Foreskin keratinocyte (primary cell): ENCODE measurements at places on chromosomes 6 and 20. TPM values are rescaled to one million over a fixed set of nuclear protein-coding genes. Genes with fewer than 3 reads are reported as not detected.

Gene DEFB132
- not detected in 2 replicates for total RNA-seq

Gene EDN3
- not detected in 2 replicates for total RNA-seq

Gene MRAP2
- 0.35 and 2.9 TPM in 2 replicates for total RNA-seq

Gene ALDH8A1
- 0.04 TPM in 1 of 2 replicates, not detected in the other for total RNA-seq

Gene NNAT
- total RNA-seq: 0.54 and 0.88 TPM in 2 replicates

Gene RIMS1
- not detected in 2 replicates for total RNA-seq

Gene PAX1
- not detected in 2 replicates for total RNA-seq

Gene EPB41L1
- total RNA-seq: 1.5 and 2.0 TPM in 2 replicates

Gene PCMTD2
- total RNA-seq: 15.6 and 17.2 TPM in 2 replicates

Gene DCDC2
- total RNA-seq: 0.34 and 0.63 TPM in 2 replicates
